ENCODE measurements at places on chromosomes 13 and 19.
A peak's percentile ranks its signal among the peaks of the same experiment; 100 is the strongest.

DNA sequence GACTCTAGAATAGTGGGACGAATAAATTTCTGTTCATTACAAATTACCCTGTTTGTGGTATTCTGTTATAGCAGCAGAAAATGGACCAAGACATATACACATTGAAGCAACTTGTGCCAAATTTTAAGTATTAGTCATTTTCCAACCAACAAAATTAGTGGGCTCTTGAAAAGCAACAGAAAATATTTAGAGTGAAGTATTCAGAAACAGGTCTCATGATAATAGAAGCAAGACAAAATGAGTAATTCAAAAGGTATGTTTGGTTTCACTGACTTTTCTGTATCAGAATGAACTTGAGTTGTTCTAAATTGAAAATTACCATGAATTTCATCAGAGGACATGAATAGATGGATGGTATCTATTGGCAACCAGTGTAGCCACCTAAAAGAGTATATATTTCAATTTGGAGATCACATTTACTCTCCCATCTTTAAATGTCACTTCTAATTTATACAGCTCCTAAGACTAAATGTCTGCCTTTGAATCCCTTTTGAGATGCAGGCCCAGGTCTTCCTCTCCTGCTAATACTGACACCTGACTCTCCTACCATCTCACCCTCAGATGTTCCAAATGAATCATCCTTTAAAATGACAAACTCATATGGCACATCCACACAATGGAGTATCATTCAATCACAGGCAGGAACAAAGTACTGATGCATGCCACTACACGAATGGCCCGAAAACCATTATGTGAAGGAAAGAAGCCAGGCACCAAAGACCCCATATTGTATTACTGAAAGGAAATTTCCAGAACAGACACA, 40.7 kb upstream of the DOCK9 start:
- peak; percentile 65 for DNase-seq

DNA sequence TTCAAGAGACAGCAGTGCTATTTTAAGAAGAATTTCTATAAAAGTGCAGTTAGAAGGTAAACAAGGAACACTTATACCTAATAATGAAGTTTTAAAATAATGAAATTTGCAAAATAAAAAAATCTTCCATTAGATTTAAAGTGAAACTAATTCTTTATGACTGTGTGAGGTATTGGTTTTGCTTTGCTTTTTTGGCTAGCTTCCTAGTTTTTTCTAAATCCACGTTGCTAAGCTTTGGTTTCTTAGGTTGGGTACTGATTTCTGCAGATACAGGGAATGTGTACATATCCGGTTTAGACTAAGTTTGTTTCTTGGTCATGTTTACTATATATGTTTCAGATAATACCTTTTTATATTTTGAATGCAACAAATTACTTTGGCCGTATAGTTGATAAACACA, 59.8 kb downstream of the SLC7A9 start:
- no peak for DNase-seq

GRCh38 chr19:53196777-53197396, 3.7 kb upstream of the ZNF665 start:
- peak; percentile 84 for DNase-seq

DNA sequence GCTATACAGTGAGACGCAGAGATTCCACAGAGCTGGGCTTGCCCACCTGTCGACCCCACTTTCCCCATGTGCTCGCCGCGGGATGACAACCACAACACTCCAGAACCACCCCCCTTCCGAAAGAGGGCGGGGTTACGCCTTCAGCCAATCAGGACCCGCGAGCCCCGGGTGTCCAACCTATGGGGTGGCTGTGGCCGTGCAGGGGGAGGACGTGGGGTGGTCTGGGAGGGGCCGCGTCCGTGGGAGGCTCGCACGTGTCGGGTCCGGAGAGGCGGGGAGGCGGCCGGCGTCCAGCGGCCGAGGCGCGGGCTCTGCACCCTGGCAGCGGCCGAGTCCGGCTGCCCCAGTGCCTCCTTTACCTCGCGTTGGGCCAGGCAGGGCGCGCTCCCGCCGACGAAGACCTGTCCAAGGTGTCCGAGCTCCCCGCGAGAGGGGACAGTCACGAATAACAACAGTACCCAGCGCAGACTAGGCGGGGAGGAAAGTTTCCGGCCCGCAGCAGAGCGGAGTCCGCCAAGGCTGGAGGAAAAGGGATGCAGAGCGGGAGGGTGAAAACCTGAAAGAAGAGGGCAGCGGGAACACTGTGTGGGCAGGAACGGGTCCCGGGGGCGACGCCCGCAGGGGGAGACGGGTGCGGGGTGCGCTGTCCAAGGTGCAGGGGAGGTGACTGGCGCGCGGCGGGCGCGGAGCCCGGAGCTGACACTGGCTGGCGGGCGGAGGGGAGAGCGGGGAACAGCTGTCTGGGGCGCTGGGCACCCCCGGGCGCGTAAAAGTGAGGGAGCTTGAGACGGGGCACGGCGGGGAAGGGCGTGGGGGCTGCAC, 911 bp downstream of the ENOX1 start:
- peak; percentile 78 for DNase-seq

- DNase-seq, result no peak
Observed at GRCh38 chr13:66359910-66360552, 870.1 kb downstream of the PCDH9 start.

GRCh38 chr19:17242431-17243208, 3.1 kb downstream of the NR2F6 start:
- no peak for DNase-seq

DNA sequence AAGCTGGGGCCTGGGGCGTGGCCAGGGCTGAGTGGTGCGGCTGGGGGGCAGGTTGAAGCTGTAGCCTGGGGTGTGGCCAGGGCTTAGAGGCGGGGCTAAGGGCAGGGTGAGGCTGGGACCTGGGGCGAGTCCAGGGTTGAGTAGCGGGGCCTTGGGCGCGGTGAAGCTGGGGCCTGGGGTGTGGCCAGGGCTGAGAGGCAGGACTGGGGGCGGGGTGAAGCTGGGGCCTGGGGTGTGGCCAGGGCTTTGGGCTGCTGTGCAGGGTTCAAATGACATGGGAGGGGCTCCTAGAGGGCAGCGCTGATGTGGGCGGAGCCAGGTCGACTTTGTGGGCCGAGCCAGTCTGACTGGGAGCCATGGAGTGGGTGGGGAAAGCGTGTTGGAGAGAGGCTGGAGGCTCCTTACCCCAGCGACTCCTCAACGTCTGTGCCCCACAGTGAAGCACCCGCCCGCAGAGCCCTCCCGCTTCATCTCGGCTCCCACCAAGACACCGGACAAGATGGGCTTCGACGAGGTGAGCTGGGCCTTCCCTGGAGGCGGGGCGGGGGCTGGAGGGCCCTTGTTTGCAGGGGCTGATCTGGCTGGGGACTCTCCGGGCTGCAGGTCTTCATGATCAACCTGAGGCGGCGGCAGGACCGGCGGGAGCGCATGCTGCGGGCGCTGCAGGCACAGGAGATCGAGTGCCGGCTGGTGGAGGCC, 21.5 kb downstream of the COLGALT1 start:
- DNase-seq, result peak; percentile 44

DNA sequence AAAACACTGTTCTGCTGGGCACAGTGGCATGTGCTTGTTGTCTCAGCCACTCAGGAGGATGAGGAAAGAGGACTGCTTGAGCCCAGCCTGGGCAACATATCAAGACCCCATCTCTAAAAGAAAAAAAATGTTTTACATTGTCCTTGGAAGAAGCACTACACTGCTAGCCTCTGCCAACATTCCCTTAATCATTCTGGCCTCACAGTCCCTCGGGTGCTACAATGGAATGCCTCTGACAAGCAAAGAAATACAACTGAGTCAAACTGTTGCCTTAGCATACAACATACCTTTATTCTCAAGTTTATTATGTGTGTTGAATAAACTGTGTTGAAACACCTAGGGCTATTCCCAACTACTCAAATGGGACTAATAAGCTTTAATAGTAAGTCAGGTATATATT, 56.1 kb downstream of the PSPC1 start:
- DNase-seq, result peak; percentile 53

DNA sequence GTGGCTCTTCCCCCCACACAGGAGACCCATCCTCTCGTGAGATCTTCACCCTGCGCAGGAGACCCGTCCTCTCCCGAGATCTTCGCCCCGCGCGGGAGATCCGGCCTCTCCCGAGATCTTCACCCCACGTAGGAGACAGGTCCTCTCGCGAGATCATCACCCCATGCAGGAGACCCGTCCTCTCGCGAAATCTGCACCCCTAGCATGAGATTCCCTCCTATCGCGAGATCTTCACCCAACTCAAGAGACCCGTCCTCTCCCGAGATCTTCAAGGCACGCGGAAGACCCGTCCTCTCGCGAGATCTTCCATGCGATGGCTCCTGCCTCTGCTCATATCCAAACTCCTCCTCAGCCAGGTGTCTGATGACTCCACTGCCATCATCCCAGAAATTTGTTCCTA, 24.3 kb downstream of the LAIR2 start:
- no peak for DNase-seq

- no peak for DNase-seq
Observed at GRCh38 chr13:20121159-20121525, 39.7 kb downstream of the GJA3 start.

All from fibroblast of mammary gland (primary cell).